GM12891 (cell line): ENCODE measurements at places on chromosomes 1 and 21.

DNA sequence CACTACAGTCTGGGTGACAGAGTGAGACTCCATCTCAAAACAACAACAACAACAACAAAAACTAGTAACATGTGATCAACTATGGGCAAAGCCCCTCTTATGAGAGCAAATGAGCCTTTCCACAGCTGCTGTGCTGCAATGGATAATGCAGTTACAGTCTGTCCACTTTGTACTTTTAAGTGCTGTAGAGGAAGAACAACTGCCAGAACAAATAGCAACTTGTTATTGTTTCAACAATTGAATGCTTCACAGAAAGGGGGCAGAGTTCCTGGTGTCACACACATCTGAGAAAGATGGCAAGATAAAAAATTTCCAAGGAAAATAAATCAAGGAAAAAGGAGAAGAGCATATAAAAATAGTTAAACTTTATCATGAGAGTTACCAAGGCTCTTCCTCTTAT is 243.6 kb upstream of the DMRTA2 start:
- no peak for DNase-seq

- DNase-seq = peak; percentile 56
These were observed 102.1 kb downstream of the JAK1 start for GRCh38 chr1:64864018-64864940.

DNA sequence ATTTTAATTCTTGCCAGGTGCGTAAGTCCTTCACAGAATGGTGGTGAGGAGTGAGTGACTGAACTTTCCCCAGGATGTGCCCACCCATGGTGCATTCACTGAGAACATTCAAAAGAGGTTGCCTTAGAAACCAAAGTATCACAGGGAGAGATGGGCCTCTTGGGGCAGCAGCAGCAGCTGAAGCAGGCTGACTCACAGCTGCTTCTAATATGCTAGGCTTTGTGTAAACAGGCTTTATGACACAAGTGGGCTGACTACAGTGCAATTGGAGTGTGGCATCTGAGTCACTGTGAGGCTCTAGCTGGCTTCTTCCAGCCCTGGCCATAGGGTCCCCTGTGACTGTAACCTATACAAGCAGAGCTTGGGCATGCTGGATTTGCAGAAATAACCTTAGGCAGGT is 12.6 kb downstream of the PIGP start:
- DNase-seq = no peak

DNA sequence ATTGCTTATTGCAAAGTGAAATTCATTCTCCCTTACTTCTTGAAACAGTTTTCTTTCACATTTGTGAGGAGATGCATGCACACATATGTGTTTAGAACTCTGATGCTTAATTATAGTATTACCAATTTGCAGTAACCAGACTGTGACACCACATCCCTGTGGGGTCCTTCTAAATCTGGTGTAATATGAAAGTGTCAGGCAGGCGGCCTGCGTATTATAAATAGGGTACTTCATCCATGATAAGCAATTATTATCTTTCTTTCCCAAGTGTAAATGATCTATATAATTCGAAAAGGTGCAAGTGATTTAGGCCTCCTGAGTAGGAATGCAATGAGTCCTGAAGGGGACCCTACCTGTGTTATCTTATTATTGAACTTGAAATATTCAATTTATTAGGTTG is 876 bp downstream of the EFCAB7 start:
- DNase-seq = no peak

DNA sequence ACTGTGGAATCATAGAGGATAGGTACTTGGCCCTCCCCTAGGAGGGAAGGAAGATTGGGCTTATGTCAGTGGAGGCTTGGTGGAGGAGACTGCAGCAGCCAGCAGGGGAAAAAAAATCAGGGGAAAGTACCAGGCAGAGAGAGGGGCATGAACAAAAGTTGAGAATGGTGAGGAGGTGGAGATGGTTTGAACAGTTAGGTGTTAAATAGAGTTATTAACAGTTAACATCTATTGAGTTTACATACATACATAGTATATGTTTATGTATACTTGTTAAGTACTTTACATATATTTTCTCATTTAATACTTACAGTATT is 136.5 kb upstream of the HNRNPU start:
- no peak for DNase-seq

DNA sequence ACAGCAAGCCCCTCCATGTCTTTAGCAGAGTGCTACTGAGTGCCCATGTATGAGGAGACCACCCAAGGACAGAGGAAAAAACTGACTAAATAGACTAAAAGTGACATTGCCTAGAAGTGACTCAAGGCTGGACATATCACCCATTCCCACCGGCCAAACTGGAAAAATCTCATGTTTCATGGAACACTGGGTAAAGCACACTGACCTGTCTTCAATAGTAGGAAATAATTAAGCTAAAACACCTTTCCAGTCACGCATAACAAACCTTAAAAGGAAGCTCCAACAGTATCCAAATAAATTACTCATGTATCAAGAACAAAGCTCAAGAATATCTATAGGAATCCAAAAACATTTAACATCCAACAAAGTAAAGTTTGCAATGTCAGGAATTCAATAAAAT is 120.4 kb downstream of the SNX7 start:
- DNase-seq = no peak

GRCh38 chr1:220160027-220160426 is 66.1 kb downstream of the IARS2 start:
- no peak for DNase-seq

DNA sequence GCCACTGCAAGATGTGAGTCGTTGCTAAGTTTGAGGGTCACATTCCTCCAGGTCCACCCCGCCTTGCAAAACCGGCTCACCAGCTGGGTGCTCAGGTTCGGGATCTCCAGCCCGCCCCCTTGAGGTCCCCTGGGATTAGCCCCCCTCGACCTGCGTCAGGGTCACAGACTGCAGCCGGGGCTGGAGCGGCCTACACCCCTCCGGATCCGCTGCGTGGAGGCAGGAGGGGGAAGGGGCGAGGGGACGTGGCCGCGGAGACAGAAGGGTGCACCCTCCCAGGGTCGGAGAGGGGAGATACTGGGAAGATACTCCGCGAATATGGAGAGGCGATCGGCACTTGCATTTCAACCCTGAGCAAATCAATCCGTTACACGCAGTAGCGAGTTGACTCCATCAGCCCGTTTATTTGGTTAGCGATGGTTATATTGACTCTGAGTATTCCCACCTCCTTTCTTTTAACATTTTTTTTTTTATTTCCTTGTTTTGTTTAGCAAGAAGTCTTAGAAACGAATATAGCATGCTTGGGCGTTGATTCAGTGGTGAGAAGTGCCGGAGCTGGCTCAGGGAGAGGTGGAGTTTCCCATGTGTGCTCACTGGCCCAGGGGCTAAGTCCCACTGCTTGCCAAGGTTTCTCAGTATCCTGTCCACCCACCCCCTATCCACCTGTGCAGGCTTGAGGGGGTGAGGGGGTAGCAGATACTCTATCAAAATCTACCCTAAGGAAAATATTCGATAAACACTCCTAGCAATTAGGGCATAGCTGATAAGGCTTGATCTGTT is 997 bp downstream of the IFNAR2 start:
- DNase-seq = peak; percentile 37

DNA sequence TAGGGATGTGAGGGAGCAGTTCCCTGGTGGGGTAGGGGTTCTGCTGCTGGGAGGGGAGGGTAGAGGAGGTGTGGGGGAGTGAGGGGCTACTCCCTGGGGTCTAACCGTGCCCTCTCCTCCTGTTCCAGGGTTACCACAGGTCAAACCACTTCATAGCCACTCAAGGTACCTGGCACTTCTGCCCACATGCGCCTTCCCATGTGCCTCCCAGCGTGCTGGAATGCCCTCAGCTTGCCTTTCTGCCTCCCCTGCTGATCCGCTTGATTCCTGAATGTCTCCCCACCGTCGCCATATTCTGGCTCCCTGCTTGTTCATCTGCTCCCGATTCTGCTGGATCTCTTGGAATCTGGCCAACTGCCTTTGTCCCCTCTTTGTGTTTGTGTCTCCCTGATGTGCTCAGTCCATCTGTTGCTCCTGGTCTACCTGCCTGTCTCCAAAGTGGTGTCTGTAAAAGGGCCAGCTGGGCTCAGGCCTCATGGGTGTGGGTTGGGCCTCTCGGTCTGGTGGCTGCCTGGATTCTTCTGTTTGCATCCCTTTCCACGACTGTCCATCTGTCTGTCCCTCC is 74.4 kb downstream of the PTPRU start:
- no peak for DNase-seq

GRCh38 chr1:236150311-236150955 is 8.1 kb downstream of the GPR137B start:
- DNase-seq = no peak

- no peak for DNase-seq
These were observed 120.3 kb downstream of the PPIAL4G start for GRCh38 chr1:148362626-148363438.

GRCh38 chr1:172041742-172042141 is 200.4 kb downstream of the DNM3 start:
- no peak for DNase-seq

DNA sequence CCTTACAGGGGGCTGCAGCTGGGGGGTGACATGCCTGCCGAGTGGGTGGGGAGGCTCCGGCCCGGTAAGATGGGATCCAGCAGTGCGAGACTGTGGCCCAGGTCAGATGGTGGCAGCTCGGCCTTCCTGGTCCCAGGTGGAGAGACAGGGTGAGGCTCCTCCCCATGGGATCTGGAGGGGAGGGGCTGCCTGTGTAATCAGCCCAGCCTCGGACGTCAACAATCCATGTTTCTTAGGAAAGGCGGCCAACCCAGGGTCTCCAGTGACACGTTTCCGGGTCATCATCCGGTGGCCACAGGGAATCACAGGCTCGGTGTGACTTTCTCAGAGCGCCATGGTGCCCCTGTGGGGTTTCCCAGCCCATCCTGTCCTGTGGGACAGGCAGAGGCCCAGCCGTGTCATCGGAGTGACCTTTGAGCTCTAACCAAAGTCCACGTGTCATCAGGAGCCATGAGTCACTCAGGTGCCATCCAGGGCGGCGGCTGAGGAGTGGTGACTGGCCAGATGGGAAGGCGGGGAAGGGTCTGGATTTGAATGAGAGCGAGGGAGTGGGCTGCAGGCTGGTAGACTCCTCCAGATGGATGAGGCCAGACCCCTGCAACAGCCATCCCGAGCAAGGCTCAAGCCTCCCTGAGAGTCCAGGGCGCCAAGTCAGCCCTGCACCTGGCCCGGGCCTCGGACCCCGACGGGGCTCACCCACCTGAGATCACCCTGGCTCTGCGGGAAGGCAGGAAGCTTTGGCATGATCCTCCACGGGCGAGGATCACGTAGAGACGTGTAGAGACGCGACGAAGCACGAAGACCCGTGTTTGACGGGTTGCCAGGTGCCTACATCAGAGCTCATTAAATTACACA is 6.6 kb upstream of the HES4 start:
- no peak for DNase-seq

- no peak for DNase-seq
These were observed 37.6 kb downstream of the ZYG11A start for GRCh38 chr1:52880206-52880605.

- no peak for DNase-seq
These were observed 28.6 kb upstream of the ZFP69B start for GRCh38 chr1:40421431-40422384.

DNA sequence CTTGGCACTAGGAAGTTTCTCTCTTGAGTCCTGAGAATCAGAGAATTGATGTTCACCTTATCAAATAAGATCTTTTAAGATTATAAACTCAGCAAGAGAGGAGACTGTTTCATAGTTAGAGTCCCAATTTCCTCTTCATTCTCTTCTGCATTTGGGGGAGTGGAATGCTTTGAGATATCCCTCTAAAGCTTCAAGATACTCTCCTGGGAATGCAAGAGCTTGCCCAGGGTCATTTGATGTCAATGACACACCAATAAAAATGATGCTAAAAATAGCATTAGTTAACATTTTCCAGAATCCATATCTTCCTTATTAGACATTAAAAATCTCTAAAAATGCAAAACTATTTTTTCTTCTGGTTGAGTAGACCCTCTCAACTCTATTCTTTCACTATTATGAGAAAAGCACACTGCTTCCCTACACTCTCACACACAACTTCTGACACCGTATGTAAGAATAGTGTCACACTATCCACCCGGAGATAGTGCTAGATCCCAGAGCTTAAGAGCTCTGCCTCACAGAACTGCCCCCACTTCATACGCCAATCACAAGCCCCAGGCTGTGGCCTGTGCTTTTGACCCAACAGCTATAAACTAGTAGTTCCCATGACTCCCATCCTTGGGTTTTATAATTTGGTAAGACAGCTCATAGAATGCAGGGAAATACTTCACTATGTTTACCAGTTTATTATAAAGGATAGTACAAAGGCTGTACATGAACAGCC is 399.9 kb upstream of the RUNX1 start:
- no peak for DNase-seq

DNA sequence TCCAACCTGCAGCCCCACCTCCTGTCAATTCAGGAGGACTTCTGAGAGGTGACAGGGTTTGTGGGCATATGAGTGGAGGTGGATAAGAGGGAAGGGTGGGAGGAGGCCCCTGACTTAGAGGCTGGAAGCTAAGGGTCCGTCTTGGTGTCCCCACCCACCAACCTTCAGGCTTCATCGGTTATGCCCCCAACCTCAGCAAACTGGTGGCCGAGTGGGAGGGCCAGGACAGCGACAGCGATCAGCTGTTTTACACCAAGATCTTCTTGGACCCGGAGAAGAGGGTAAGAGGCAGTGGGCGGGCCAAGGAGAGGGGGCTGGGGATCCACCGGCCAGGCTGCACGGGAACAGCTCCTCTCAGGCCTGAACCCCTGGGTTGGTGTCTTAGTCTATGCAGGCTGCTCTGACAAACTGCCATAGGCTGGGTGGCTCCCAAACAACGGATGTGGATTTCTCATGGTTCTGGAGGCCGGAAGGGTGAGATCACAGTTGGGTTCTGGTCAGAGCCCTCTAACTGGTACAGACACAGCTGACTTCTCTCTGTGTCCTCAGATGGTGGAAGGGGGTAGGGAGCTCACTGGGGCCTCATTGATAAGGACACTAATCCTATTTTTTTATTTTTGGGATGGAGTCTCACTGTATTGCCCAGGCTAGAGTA is 18.1 kb downstream of the PLOD1 start:
- DNase-seq = no peak

GRCh38 chr1:19835578-19835977 is 20.5 kb upstream of the RNF186 start:
- no peak for DNase-seq

DNA sequence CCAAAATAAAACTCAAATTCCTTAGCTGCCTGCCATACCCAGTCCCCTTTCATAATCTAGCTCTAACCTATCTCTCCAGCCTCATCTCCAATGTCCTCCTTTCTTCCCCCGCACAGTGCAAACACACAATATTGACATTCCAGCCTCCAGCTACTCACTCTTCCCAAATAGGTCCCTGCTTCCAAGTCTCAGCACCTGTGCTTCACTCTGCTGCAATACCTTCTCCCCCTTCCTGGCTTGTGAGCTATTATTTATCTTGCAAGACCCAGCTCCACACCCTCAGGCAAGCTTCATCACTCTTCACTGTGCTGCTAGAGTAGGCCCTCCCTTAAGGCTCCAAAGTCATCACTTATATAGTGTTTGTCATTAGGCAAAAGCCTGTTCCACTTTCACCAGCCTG is 9.7 kb downstream of the PLPP3 start:
- no peak for DNase-seq

GRCh38 chr1:2256435-2257244 is 28.5 kb downstream of the SKI start:
- no peak for DNase-seq

DNA sequence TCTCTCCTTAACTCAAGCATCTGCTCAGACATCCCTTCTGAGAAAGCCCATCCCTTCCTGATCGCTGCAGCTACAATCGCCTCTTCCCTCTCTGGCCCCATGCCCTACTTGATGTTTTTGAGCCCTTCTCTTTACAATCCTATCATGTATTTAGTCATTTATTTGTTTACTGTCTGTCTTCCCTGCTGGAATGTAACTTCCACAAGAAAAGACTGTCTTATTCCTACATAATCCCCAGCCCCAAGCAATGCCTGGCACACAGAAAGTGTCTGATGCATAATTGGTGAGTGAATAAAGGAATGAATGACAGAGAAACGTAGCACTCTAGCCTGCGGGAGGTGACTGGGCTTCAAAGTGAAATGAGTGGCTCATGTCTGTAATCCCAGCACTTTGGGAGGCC is 25.4 kb downstream of the ECE1 start:
- no peak for DNase-seq
